ENCODE measurements at places on chromosomes 7 and 10.
A peak's percentile ranks its signal among the peaks of the same experiment; 100 is the strongest.

DNA sequence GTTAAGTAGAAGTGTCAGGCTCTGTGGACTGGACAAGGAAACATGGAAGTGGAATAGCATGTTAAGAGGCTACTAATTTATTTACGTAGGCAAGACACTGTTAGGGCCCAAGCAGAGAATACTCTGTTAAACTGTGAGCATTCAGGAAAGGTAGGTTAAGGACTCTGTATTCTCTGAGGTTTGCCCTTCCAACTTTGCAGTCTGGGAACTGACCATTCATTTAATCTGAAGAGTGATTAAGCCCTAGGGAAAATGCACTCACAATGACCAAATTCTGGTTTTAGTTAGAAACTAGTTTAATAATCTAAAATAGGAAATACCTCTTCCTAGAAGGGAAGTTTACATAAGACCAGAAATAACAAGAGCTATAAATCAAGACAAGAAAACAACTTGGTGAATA is 266.6 kb downstream of the SUGCT start:
- DNase-seq, result no peak

DNA sequence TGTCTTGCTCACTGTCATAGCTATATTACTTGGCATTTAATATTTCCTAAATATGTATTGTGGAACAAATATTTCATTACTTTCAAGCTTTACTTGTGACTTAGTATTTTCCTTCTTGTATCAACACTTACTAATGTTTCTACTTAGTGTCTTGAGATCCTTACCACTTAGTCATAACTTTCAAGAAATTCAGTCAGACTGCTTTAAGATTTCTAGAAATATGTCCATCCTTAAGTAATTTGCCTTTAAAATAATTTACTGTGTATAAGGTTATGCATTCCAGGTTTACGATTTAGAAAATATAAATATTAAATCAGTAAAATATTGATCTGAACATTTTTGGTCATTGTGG is 87.3 kb upstream of the CSTF2T start:
- no peak for DNase-seq

- DNase-seq, result no peak
These were observed 91.9 kb upstream of the MGMT start for GRCh38 chr10:129375171-129375570.

DNA sequence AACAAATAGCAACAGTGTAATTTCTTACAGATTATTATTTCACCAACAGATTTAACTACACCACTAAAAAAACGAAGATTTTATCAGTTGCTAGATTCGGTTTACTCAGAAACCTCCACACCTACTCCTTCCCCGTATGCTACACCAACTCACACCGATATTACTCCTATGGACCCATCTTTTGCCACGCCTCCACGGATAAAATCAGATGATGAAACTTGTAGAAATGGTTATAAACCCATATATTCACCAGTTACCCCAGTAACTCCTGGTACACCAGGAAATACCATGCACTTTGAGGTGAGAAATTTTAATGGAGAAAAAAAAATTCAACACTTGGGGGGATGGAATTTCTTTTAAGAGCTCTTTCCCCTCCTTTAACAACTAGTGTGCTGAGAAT is 92.5 kb downstream of the KMT2E start:
- no peak for DNase-seq

DNA sequence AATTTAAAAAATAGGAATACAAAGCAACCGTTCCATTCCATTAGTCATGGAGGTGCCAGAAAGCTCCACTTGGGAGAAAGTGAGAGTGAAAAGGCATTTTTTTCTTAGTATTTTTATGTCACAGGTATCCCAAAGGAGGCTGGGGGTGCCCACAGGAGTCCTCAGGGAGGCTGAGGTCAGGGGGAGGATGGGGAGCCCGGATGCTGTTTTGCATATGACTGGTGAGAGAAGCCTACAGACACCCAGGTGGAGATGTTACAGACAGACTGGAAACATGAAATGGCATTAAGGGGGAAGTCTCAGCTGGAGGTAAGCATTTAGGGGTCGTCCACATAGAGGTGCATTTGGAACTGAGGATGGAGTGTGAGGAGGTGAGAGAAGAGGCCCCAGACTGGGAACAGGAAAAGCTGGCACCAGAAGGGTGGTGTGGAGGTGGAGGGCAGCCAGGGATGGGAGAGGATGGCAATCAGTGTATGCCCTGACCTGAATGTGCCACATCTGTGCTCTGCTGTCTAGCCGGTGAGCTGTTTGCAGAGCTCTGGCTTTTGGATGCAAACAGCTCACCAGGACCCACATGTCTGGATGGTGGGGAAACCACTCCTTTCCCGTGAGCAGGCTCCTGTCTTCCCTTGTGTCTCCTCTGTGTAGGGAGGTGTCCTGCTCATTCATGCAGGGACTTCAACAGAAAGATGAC is 101.1 kb downstream of the RAMP3 start:
- no peak for DNase-seq

GRCh38 chr7:92717993-92718716 is 118.2 kb downstream of the CDK6 start:
- DNase-seq, result no peak

GRCh38 chr7:17301471-17302456 is 3.3 kb downstream of the AHR start:
- peak; percentile 22 for DNase-seq

DNA sequence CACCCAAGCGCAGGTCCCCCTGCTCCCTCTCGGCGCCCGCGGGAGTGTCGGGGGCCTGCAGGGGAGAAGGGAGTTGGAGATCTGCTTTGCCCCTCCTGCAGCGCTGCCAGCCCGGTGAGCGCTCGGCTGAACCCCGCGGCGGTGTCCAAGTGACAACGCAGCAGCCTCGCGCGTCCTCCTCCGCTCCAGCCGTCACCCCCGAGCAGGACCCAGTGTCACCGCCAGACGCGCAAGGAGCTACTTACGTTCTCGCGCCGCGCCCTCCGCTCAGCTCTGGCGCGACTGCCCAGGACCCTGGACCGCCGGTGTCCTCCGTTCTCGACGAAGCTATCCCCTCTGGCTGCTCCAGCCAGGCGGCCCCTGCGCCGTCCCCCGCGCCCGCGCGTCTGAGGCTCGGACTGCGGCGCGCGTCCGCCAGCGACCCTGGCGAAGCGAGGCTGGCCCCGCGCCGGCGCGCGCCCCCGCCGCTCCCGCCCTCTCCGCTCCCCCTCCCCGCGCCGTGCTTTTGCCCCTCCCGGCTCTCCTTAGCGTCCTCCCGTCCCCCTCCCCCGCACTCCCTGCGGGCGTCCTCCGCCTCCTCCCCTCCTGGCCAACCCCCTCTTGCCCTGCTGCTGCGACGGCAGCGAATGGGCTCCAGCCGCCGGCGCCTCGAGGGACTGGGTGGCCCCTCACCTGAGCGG is at the start of gene NRCAM:
Gene NRCAM (minus strand): TSS at position 439 of the 680 bp plus-strand sequence. CDS start 216,372 bp downstream, outside the sequence.
- peak; percentile 10 for DNase-seq

GRCh38 chr10:127310923-127311322 is 114.5 kb upstream of the INSYN2A start:
- DNase-seq, result no peak

DNA sequence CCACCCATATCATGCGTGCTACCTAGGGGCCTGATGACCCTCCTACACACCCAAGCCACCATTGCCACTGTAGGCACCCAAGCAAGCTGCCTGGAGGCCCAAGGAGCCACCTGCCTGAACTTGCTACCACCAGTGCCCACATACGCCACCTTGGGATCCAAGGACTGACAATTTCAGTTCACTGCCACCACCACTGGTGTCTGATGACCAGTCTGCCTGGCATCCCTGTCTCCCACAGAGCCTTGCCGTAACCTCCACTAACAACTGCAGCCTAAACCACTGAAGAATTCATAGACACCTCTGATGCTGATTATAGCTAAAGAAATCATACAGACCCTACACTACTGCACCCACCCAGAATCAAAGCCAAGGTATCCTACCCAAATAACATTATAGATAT is 58.8 kb downstream of the TMEM178B start:
- no peak for DNase-seq

DNA sequence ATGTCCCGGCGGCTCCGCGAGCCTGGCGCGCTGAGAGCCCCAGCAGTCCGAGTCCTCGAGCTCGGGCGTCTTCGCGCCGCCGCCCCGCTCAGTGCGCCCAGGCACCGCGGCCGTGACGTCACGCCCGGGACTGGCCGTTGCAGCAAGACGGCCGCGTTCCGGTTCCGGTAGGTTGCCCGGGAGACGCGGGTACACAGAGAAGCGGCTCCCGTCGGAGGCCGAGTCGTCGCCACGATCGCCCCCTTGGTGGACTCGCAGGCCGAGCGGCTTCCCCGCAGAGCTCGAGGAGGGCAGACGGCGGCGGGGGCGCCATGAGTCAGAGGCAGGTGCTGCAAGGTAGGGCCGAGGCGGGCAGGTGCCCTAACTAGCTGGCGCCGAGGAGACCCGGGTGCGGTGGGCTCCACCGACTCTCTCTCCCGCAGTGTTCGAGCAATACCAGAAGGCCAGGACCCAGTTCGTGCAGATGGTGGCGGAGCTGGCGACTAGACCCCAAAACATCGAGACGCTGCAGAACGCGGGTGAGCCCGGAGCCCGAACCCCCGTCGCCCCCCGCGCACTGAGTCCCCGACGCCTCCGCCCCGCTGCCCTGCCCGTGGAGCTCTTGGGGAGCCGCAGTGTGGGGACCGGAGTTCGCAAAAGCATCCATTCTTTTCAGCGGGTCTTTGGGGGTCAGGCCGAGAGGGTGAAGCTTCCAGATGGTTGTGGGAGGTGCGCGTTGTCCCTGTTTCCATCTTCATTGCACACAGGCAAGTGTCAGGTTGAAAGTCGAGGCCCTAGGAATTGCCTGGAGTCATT is at the start of gene SPAG6:
Gene SPAG6 (plus strand): TSS at position 196 of the 795 bp plus-strand sequence. CDS start 116 bp downstream, at position 312.
- no peak for DNase-seq
